Astrocyte (in vitro differentiated cells and primary cell): ENCODE measurements at places on chromosomes 2 and 18.

DNA sequence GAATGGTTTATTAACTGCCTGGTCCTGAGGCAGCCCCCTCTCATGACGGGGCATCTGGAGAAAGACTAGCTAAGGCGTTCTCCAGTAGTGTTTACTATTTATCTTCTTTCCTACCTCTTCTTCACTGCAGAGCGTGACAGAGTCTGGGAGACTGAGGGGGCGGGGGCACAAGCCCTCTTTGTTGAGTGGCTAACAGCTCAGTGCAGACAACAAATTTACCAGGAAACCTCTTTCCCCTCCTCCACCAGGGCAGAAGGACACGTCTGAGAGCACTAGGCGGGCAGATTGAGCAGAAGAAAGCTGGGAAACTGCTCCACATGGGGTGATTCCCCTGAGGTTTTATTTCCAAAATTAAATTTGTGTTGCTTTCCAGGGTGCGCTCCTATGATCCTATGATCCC lies 322.1 kb downstream of the CNTNAP5 start:
- DNase-seq = no peak

DNA sequence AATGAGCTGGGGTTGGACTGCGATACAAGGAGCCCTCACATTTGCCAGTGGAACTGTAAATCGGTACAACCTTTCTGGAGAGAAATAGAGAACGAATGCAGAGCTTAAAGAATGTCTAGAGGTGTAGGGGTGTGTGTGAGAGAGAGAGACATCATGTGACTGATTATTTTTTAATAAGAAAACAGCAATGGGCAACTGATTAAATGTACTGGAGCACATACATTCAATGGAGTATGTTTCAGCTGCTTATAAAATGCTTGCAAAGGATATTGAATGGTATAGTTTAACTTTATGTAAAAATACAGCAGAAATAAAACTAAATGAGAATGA lies 391 bp upstream of the TMEM17 start:
- no peak for DNase-seq

DNA sequence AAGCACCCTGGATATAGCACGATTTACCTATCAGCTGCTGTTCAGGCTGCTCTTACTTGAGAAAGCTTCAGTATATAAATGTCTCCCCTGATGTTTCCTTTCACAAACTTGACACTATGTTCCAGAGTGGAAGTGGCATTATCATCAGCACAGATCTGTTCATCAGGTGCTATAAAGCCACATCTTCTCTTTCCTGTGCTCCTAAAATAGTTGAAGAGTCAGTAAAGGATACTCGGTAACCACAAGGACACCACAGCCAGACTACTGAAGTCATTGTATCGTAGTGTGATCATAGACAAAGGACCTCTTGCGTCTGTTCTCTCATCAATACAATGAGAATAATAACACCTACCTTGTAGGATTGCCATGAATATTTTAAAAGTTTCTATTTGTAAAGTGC lies 841.0 kb upstream of the CELF4 start:
- no peak for DNase-seq

- DNase-seq = peak; percentile 39
Measured at GRCh38 chr18:68874361-68874760, 76.5 kb downstream of the CCDC102B start.

DNA sequence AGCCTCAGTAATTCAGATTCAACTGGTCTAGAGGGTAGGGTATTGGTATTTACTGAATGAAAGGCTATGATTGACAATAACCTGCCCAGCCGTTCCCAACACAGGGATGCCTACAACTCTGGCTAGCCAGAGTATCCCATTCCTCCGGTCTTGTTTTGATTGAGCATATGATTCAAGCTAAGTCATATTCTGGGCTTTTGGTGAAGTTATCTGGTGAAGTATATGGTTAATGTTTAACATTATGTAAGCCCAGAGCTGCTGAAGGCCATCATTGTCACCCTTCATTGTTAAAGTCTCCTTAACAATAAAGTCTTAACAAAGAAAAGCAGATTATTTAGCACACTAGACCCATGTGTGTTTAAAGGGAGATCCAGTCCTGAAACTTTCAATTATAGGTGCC lies 152.6 kb downstream of the EXOC6B start:
- no peak for DNase-seq

DNA sequence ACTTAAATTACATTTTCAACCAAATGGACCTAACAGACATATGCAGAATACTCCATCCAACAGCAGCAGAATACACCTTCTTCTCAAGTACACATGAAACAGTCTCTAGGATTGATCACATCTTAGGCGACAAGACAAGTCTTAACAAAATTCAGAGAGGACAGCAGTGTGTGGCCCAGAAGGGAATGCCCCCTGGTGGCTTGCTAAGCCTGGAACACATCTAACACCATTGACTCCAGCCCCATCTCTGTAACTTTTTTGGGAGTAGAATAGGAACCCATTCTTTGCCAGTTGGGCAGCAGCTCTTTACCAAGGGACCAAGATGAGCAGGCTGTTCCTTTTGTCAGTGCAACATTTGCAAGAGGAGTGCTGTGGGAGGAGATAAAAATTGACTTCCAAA lies 249.9 kb downstream of the PLCL1 start:
- DNase-seq = peak; percentile 8

DNA sequence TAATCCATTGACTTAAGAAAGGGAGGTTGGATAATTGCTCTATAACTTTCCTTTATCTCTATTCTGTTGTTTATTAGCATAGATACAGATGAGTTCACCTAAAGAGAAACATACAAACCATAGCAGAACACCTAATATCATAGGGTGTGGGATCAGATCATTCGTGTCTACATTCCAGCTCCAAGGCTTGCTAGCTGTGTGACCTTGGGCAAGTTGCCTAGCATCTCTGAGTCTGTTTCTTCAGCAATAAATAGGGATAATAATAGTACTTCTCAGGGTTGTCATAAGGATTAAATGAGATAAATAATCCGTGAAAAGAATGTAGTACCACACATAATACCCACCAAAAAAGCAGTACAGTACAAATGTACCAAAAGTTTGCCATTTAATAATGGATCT lies 126.2 kb downstream of the PLB1 start:
- no peak for DNase-seq

GRCh38 chr2:53202063-53202462 lies 565.5 kb upstream of the CHAC2 start:
- DNase-seq = peak; percentile 90

GRCh38 chr2:241551998-241552737 lies 6.4 kb upstream of the BOK start:
- no peak for DNase-seq

DNA sequence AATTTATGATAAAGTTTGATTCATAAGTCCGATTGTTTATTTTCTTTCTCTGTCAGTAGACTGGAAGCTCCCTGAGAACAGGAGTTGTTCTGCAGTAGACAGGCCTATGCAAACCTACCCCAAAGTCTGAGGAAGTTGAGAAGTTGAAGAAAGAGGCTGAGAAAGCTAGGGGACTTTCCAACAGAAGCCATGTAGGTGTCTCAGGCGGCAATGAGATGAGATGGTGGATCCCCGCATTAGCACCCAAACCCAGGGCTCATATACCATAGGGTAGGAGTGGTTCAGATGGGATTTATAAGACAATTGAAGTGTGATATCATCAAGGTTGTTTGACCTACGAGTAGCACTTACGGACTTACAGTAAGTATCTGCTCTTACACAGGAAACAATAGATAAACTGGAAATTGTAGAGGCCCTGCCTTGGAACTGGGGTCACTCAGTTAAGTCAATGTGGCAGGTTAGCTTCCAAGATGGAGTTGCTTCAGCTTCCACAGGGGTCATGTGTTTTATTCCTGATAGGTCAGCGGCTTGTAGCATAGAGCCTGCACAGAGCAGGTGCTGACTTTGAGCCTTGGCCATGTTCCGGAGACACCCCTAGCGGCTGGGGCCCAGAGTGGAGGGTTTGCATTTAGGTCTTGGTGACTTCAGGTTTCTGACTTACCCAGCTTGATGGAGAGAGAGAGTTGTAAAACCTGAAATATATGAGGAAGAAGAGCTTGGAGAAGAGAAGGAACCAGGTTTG lies 2.3 kb upstream of the PSD4 start:
- no peak for DNase-seq

GRCh38 chr2:223396993-223397392 lies 205.2 kb downstream of the SCG2 start:
- DNase-seq = no peak

DNA sequence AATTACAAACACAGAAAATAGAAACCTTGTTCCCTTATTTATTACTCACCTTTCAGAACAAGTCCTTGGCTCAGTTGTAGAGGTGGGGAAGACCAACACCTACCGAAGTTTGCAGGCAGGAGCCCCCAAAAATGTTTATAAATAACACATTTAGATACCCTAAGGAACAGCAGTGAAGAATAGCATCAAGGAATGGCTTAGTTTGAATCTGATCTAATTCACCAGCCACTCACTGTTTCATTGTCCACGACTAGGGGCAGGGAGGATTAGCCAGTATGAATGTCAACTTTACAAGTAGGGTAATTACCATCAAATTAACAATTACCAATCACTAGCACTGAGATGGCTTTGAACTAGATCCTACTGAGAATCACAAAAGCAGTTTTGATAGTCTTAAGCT lies 65.4 kb downstream of the PRPF40A start:
- DNase-seq = no peak

- no peak for DNase-seq
Measured at GRCh38 chr2:241686324-241686649, 328 bp downstream of the DTYMK start.

GRCh38 chr2:209094221-209094620 lies 329.6 kb upstream of the MAP2 start:
- DNase-seq = no peak
